ENCODE measurements at places on chromosomes 3 and 15.
A peak's percentile ranks its signal among the peaks of the same experiment; 100 is the strongest.

GRCh38 chr3:169289273-169289672 lies 374.2 kb downstream of the MECOM start:
- no peak for DNase-seq

DNA sequence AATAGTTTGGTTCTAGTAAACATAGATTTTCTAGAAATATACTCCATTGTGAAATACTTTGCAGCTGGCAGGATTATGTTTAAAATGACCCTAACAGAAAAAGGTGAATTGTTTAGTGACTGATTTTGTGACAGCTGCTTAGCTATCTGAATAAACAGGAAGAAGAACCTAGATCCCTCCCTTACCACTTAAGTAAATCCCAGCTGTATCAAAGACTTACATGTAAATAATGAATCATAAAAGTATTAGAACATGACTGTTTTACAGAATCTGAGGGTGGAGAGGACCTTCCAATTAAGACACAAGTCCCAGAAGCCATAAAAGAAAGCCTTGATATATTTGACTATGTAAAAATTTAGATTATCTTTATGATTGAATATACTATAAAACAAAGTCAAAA lies 15.9 kb downstream of the SLC49A4 start:
- no peak for DNase-seq

- no peak for DNase-seq
These were observed 62.0 kb downstream of the TLE3 start for GRCh38 chr15:70035719-70036077.

DNA sequence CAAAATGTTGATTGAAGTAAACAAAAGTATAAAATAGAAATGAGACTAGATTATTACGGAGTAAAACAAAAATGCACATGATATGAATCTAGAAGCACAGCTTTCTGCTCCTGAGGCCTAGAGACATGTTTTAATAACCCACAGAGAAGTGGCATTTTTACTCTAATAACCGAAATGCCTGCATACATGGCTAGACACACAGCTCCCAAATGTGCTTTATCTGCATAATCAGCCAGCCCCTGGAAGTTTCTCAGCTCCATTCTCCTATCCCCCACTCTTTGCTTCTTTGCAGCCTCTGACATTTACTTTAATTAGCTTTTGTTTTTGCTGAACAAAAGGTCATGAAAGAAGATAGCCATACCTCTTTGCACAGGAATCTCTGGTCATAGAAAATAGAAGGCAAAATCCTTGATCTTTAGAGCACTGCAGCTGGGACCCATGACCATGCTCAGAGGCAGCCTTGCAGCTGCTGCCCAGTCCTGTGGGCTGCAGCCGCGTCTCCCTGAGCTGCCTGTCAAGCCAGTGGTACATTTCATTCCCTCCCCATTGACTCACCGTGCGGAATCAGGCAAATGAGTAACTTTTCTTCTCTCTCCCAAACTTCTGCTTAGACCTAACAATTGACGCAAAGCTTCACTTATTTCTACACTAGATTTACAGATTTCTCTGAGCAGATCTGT lies at the start of gene VEPH1:
TSS of gene VEPH1 (minus strand) at position 501 of the 680 bp plus-strand sequence. CDS start 8,067 bp downstream, outside the sequence.
- peak; percentile 79 for DNase-seq

- no peak for DNase-seq
These were observed 4.2 kb downstream of the PLCL2 start for GRCh38 chr3:16888785-16889607.

GRCh38 chr3:18369551-18370185 lies 55.5 kb downstream of the SATB1 start:
- no peak for DNase-seq

GRCh38 chr3:32437896-32438295 lies 46.2 kb downstream of the CMTM7 start:
- no peak for DNase-seq

DNA sequence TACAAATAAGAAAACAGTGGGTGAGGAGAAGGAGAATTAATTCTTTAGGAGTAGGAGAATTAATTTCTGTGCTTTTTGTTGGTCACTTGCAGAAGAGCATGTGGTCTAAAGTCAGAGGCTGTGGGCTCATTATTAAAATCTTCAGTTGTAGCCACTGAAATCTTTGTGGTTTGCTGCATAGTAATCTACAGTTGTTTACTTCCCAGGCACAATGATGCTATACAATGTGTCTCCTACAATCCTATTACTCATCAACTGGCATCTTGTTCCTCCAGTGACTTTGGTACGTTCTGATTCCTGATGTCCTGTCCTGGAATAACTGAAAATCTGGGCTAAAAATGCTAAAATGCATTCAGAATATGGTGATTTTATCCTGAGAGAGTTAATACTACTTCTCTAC lies 21.0 kb downstream of the IFT122 start:
- DNase-seq, result no peak

GRCh38 chr15:68967948-68968347 lies 37.6 kb downstream of the SPESP1 start:
- no peak for DNase-seq

DNA sequence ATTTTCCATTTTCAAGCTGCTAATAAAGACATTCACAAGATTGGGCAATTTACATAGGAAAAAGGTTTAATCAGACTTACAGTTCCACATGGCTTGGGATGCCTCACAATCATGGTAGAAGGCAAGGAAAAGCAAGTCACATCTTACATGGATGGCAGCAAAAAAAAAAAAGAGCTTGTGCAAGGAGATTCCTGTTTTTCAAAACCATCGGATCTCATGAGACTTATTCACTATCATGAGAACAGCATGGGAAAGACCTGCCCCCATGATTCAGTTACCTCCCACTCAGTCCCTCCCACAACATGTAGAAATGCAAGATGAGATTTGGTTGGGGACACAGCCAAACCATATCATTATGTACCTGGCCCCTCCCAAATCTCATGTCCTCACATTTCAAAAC lies 202.0 kb downstream of the FNDC3B start:
- no peak for DNase-seq

GRCh38 chr3:15438983-15439382 lies 11.6 kb downstream of the EAF1 start:
- DNase-seq, result no peak

GRCh38 chr15:47405365-47406162 lies 311.7 kb upstream of the SEMA6D start:
- no peak for DNase-seq

DNA sequence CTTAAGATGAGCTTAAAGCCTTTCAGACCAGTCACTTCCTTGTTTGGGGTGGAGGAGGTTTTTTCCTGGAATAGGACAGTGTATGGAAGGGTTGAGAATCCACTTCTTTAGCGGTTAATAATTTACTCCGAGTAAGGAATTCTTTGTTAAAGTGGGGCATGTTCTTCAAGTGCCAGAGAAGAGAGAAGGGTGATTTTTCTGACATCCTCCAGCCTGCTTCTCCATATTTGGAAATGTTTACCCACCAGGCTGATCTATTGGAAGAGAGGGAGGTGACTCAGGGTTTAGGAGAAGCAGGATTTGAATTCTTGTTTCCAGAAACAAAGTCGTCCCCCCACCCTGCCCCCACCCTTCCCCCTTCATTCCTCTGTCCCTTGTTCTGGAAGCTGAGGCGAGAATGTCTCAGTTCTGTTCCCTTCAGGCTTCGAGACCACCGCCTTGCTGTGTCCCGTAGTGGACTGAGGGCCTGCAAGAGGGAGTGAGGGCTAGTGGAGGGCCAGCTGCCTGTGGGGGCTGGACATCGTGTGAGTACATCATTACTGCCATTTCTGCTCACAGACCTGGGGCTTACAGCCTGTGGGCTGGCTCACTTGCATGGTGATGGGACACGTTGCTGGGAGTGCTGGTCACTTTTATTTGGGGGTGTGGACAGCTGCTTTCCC lies 58.5 kb downstream of the LPP start:
- DNase-seq, result peak; percentile 56

DNA sequence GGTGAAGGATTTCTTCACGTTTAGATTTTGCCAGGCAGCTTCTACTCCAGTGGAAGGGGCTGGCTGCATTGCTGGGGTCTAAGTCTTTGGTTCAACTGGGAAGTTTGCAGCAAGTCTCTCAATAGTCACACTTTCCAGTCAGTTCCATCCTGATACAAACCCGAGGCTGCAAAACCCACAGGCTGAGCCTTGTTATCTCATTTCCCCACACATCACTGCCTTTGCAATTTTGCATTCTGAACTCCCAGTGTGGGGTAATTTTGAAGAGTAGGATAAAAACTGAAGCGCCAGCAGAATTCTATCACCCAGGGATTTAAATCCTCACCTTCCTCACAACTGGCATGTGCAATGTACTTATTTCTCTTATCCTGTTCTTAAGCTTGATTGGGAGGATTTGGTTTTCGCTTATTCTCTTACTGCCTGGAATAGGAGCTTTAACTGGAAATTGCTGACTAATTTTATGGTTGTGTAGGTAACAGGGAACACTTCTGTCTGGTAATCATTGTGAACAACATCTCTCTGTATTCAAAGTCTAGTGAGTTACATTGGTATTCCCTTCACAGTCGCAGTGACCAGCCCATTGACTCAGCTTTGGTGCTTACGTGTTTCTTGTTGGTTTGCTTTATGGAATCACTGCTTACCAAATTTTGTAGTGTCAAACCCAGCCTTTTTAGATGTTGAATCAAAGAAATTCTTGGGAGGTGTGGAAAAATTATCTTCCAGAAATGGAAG lies 142.0 kb upstream of the TOPAZ1 start:
- no peak for DNase-seq

DNA sequence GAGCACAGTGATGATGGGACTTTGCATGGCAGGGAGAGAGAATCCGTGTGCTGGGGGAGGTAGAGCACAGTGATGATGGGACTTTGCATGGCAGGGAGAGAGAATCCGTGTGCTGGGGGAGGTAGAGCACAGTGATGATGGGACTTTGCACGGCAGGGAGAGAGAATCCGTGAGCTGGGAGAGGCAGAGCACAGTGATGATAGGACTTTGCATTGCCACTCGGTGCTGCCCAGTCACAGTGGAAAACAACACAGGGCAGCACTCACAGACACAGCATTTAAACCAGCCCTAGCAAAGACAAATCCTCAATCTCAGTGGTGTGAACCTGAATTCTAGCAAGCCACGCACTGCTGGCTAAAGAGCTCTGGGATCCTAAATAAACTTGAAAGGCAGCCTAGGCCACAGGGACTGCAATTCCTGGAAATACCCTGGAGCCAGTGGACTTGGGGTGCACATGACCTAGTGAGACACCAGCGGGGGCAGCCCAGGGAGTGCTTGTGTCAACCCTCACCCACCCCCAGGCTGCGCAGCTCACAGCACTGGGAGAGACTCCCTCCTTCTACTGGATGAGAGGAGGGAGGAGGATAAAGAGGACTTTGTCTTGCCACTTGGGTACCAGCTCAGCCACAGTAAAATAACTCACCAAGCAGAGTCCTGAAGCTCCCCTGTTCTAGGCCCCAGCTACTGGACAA lies 23.4 kb upstream of the TNK2 start:
- DNase-seq, result no peak

GRCh38 chr15:101244036-101244781 lies 7.6 kb downstream of the CHSY1 start:
- no peak for DNase-seq

GRCh38 chr15:29736744-29737020 lies 85.6 kb downstream of the TJP1 start:
- no peak for DNase-seq

GRCh38 chr3:122233101-122233952 lies 49.9 kb downstream of the CASR start:
- DNase-seq, result no peak

DNA sequence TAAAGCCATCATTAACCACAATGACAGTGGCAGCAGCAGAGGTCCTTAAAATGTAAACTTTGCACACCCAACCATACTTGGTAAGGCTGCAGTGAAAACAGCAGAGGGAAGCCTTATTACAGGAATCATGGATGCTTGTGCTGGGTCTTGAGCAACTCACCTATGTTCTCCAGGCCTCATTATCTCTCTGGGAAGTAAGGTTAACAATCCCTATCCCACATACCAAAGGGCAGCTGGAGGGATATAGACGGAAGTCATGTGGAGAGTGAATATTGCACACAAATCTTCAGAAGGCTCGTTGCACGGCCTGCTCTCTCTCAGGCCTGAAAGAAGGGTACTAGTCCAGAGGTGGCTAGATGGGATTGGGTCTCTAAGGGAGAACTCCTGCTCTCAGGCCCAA lies 25.8 kb upstream of the CELF6 start:
- no peak for DNase-seq

GRCh38 chr3:58867621-58868020 lies 182.2 kb downstream of the CFAP20DC start:
- DNase-seq, result no peak

- DNase-seq, result no peak
These were observed 95.8 kb upstream of the CTDSPL start for GRCh38 chr3:37765591-37766488.

DNA sequence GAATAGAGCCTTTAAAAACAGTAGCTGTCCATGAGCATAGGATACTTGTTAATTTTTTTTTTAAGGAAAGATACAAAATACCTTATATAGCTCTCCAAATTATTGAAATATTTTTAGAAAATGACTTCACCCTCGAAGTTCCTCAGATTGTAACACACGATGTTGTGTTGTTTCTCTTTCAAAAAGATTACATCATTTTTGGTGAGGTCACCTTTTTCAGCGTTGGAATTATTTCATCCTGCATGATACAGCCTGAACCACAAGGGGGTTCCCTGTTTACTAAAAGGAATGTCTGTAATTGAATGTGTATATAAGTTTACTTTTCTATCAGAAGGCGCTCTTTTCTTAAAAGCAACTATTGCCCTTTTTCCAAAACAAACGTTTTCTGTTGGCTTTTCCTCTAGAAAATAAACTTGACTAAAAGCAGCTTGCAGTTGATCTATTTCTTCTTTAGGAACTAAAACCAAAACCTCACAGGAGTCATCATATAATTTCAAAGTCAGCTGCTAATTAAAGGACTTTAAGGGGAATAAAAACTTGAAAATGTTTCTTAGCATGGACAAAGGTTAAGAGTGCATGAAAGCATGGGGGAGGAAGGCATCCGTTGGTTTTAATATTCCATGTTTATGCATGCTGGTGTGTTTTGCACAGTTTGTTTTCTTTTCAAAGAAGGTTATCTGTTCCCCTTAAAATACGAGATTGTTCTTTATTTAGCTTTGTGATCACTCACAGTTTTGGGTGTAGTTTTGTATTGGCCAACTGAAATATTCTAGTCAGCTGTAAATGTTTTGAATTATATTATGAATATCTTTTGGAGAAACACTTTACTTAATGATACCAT lies 29.4 kb downstream of the LYSMD4 start:
- peak; percentile 53 for DNase-seq

- no peak for DNase-seq
These were observed 12.8 kb downstream of the LACTB start for GRCh38 chr15:63134245-63134985.

DNA sequence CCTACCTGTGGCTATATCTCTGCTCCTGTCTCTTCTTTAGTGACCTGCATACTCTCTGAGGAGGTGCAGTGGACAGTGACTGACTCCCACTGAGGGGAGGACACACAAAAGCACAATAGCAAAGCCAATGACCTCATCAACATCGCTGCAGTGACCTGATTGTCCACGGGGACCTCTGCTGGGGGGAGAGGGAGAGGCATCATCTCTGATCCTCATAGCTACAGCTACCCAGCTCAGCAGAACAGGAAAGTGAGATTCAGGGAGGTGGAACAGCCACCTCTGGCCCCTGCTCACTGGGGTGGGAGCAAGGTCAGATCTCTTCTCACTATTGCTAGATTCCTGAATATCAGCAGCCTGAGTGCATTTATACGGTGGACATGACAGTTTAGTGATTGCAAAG lies 179.2 kb downstream of the ATP10A start:
- no peak for DNase-seq

GRCh38 chr3:66110840-66111239 lies 72.1 kb upstream of the MAGI1 start:
- peak; percentile 60 for DNase-seq
